ENCODE measurements at places on chromosomes 2 and 18.

DNA sequence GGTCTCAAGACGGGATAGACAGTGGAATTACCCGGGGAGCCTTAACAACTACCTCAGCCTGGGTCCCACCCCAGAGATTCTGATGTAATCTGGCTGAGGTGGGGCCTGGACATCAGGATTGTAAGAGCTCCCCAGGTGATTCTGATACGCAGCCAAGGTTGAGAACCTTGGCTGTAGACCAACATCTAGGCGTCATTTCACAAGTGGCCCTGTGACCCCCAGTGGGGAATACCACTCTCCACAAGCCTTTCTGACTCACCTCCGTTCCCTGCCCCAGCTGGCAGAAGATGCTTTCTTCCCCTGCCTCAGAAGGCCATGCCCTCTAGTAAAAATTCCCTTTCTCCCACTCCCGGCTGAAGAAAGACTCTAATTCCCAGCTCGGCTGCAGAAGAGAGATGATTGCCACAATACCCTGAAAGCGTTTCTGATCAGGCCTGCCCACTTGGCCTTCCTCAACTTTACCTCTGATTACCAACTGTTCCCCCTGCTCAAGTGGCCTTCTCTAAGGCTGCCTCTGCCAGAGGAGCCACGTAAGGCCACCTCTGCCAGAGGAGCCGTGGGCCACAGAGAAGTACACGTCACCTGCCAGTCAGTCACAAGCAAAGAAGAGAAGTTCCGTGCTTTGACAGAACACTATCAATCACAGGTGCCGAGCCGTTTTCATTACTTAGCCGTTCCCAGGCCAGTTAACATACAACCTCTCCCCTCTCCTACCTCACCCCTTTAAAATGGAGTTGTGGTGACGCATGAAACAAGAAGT lies 116.8 kb upstream of the PKDCC start:
- no peak for DNase-seq

DNA sequence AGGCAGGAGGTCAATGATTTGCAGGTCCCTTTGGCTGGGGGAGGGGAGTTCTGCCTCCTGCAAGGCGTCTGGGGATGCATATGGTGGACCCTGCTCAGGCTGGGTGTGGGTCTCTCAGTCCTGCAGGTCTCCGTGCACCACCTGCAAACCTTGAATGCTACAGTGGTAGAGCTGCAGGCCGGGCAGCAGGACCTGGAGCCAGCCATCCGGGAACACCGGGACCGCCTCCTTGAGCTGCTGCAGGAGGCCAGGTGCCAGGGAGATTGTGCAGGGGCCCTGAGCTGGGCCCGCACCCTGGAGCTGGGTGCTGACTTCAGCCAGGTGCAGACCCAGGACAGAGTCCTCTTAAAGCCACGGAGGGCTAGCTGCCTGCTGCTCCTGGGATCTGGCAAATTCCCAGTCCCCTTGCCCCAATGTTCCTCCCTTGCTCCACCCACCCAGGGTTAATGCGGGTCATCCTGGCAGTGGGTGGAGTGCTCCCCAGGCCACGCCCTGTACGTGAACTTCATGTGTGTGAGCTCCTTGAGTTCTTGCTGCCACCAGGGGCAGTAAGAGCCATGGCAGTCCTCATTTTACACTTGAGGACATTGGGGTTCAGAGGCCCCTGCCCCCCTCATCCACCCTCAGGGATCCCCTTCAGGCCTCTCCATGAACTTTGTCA lies 3.1 kb downstream of the PROM2 start:
- no peak for DNase-seq

DNA sequence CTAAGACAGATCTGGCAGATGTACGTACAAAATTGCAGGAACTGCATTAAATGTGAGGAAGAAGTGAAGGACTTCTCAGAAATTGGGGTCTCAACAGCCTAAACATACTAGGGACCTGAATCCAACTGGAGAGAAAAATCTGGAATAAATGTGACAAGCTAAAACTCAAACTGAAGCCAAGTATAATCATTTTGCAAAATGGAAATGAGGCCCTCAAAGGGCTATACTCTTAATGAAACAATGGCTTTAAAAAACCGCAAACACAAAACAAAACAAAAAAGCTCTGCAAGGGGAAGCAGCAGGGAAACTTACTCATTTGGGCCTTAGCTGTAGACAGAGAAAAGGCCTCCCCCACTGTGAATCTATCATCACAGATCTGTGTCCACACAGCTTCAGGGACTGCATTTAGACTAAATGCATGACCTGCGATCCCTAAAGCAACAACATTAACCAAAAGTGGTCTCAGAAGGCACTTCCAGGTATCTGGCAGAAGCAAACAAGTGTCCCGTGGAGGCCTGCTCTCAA lies 63.2 kb downstream of the CCBE1 start:
- DNase-seq = no peak

- DNase-seq = no peak
These were observed 652.7 kb upstream of the FANCL start for GRCh38 chr2:58893656-58894351.

- no peak for DNase-seq
These were observed 23.6 kb downstream of the UGP2 start for GRCh38 chr2:63865159-63865799.

All from DMS79 (cell line).